ENCODE measurements at places on chromosomes 13 and 19.

DNA sequence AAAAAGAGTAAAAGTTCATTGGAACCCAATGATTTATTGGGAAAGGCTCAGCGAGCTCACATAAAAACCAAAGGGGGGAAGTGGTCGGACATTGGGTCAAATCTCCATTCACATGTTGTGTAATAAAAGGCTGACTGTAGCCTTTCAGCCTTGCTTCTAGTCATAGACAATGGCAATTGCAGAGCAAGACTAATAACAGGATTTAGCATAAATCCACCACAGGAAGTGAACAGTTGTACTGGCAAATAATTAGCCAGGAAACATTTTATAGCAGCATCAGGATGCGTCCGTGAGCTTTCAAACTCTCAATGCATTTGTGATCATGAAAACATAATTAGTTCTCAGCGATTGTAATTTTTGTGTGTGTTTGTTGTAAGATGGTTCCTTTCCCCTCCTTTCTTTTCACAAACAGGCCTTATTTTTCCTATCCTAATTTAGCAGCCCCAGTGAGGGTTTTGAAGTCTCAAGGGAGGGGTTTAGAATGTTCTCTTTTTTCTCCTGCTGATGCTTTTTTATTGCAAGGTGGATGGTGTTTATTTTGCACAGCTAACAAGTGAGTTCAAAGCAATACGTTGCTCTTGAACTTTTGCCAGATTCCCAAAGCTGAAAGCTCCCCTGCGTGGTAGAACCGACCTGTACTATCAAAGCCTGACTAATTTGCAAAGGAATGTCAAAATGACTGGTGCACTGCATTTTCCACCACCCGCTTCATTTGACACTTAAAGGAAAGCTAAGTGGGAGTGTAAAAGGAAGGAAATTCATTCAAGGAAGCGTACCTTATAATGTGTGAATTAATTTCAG, 105.6 kb downstream of the SPRY2 start:
- no peak for ATAC-seq

DNA sequence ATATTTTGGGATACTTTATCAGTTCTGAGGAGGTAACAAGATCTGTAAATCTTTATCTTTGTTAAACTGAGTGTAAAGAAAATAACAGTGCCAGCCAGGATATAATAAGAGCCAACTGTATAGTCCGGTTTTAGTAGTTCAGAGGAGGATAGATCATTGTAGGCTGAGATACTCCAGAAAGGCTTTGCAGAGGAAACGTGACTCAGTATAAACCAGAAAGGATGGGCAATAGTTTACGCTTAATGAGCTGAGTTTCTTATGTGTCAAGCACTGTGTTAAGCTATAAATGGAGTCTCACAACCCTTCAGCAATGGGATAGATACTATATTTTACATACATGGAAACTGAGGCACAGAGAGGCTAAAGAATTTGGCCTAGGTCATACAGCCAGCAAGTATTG, 3.8 kb downstream of the RFXAP start:
- no peak for ATAC-seq

DNA sequence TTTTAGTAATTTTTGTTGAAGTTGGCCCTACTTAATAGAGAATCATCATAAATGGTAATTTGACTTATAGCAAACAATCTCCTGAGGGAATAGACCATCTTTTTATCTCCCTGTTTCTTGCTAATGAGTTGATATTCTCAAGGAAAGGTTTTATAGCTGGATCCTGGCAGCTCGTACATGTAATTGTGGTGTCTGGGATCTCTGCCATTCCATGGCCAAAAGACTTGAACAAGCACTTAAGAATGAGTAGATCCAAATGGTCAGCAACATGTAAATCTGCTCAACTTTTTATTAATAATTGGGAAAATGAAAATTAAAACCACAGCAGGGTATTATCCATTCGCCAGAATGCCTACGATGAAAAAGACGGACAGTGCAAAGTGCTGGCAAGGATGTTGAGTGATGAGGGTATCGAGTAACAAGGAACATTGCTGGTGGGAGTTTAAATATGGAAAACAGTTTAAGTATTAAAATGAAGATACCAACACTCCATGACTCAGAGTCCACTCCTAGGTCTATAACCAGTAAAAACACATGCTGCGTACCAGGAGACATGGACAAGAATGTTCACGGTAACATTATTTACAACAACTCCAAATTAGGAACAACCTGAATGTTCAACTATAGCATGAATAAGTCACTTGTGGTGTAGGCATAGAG, 5.1 kb upstream of the GPR18 start:
- no peak for ATAC-seq

- ATAC-seq, result no peak
These were observed 659 bp upstream of the PAFAH1B3 start for GRCh38 chr19:42303101-42303464.

DNA sequence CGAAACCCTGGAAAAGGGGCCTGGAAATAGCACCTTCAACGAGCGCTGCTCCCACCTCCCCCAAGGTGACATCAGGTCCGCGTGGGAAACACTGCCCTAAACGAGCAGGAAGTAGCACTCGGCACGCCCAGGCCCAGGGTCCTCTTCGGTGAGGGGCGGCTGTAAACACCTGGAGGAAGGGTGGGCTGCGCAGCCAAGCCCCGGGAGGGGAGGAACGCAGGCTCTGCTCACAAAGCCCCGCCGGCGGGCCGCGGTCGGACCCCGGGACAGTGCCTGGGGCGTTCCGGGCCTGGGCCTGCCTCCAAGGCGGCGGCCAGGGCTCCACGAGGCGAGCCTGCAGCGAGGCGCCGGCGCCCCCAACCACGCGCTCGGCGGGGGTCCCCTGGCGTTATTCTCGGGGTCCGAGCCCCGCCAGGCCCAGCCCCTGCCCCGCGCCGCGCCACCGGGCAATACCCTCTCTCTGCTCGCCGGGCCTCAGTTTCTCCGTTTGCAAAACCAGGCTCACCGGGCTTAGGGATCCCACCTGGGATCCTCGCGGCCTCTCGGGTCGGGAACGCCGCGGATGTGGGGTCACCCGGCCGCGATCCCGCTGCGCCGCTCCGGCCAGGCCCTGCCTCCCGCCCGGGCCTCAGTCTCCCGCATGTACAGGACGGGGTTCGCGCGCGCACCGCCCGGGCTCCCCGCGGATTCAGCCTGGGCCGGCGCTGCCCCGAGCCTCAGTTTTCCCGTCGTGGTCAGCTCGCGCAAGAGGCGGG, 630 bp downstream of the RNF126 start:
- ATAC-seq, result peak; percentile 13

GRCh38 chr19:10227026-10227971, 3.8 kb downstream of the S1PR2 start:
- ATAC-seq, result no peak

DNA sequence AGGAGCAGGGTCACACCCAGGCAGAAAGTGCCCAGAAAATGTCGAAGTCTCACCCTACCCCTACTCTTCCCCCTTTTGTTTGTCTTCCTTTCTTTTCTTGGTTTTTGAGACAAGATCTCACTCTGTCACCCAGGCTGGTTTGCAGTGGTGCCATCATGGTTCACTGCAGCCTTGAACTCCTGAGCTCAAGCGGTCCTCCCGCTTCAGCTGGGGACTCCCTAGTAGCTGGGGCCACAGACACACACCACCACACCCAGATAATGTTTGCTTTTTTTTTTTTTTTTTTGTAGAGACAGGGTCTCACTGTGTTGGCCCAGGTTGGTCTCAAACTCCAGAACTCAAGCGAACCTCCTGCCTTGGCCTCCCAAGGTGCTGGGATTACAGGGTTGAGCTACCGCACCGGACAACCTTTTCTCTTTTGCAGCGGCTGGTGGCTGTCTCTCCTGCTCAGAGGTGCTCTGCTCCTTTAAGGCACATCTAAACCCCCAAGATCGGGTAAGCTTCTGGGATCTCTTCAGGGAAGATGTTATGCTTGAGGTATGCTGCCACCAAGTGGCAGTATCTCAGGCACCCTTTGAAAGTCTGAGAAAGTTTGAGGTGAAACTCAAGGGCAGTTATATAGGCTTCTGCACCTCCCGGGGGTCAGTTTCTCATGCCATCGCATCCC, 22.4 kb upstream of the EBI3 start:
- peak; percentile 46 for ATAC-seq

Data from SK-N-SH treated with all-trans-retinoic acid at 6 μM for 48 hours (cell line).